ENCODE measurements at places on chromosomes 2 and 18. TPM values are rescaled to one million over a fixed set of nuclear protein-coding genes. Genes with fewer than 3 reads are reported as not detected.

The PDCD1 gene
- polyA plus RNA-seq = not detected

- DNase-seq = no peak
These were observed 196.6 kb downstream of the PMAIP1 start for GRCh38 chr18:60096428-60096827.

The PTPN2 gene
- polyA plus RNA-seq = 25.9 TPM

The CCBE1 gene
- polyA plus RNA-seq = 40.4 TPM

GRCh38 chr2:198441901-198442300 is 637.5 kb downstream of the PLCL1 start:
- DNase-seq = no peak

- no peak for DNase-seq
These were observed 28.8 kb upstream of the EFEMP1 start for GRCh38 chr2:55952415-55952814.

DNA sequence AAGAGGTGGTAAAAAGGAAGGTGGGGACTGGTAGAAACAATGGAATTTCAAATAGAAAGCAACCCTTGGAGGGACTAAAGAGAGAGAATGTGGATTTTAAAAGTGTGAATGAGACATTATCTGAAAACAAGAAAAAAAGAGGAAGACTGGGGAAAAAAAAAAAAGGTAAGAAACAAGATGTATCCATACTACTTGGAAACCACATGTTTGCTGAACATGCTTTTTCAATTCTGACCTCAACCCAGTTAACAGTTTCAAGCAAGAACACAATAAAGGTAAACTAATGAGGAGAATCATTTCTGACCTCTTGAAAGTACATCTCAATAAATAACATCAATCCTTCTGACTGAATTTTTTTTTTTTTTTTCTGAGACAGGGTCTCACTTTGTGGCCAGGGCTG is 2.6 kb downstream of the FARSB start:
- DNase-seq = no peak

The SETBP1 gene
- 0.60 TPM for polyA plus RNA-seq

DNA sequence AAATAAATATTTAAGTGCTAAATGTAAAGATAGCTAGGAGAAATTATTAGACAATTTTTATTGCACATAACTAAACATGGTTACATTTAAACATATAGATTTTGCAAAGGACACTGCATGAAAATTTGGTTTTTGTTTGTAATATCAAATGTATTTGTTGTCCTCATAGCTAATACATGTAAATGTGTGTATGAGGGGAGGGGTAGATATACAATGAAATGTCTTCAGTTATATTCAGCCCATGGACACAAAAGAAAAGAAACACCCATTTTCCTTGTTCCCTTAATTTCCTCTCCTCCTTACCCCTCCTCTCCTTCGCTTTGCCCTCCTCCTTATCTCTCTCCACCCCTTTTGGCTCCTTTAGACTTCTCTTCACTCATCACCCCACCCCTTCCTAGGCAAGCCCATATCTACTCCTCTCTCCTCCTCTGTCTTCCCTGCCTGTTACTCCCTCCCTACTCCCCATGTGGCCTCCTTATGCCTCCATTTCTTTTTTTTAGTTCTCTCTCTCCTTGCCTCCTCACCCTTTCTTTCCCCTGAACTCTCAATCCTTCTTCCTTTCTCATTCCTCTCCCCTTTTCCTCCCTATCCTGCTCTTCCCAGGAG is 1.4 kb downstream of the COL3A1 start:
- DNase-seq = peak; percentile 80

The ZNF236 gene
- 5.3 TPM for polyA plus RNA-seq

The MC5R gene
- polyA plus RNA-seq = not detected

The ETAA1 gene
- polyA plus RNA-seq = 10.4 TPM

The HOXD12 gene
- not detected for polyA plus RNA-seq

The BOK gene
- polyA plus RNA-seq = 18.6 TPM

The TFCP2L1 gene
- polyA plus RNA-seq = not detected

GRCh38 chr2:26580151-26580550 is 61.0 kb downstream of the CIB4 start:
- no peak for DNase-seq

DNA sequence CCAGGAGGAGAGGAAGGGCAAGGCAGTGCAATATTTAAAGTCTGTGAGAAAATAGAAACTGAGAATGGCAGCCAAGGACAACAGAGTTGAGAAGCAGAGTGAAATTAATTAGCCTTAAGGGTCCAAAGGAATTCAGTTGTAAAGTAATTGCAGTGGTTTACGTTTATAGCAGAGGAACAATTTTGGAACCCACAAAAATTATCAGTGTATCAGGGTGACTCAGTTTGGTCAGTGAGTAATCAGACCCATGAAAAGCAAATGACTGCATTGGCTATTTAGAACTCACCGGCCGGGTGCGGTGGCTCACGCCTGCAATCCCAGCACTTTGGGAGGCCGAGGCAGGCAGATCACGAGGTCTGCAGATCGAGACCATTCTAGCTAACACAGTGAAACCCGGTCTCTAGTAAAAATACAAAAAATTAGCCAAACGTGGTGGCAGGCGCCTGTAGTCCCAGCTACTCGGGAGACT is 245.8 kb upstream of the SLC39A10 start:
- no peak for DNase-seq

The FNDC4 gene
- 12.4 TPM for polyA plus RNA-seq

DNA sequence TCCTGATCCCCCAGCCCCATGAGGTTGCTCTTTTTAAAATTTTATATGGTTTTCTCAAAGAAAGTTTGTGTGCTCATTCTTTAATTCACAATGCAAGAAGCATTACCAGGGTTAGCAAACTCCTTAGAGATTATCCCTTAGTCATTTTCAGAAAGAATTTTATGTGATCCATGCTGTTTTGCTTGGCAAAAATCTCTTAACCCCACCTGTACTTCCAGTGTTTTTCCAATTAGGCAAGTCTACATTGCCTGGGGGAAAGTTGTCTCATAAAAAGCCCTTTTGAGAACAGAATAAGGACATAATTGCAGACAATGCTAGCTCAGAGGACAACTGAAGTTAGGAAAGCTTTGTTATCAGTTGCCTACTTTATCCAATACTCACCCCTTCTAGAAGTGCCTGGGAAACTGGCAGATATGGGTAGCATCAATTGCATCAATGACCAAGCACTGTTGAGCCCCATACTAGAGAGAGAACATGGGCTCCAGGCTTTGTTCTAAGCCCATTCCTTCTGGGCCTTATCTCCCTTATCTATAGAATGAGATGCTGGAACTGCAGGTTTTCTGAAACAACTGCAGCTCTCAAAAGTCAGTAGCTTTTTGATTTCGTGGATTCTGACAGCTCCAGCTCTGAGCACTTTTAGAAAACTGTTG is 265.9 kb upstream of the SPHKAP start:
- no peak for DNase-seq

DNA sequence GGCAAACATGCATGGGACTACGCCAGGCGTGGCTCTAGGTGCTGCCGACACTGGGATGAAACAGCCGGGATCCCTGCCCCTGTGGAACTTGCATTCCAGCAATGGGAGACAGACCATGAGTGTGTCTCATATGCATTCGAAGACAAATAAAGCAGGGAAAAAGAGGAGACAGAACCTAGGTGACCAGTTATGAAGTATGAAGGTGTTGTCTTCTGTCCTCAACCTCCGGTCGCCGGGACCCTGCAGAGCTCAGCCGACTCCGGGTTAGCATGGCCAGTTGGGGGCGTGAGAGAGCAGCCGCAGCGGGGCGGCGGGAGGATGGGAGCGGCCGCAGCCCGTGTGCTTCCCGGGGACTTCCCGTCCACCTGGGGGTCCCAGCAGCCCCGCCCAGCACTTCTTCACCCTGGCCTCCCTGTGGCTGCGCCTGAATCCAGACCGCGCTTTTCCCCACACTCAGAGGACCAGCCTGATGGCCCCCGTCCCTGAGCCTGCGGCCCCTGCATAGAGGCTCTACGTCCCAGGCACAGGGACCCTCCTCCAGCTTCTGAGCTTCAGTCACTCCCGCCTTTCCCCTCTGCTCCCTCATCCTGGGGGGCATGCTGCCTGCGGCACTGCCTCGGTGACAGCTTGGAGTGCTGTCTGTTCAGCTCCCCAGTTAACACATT is 11.4 kb downstream of the ID2 start:
- DNase-seq = no peak

The AFF3 gene
- 17.9 TPM for polyA plus RNA-seq

DNA sequence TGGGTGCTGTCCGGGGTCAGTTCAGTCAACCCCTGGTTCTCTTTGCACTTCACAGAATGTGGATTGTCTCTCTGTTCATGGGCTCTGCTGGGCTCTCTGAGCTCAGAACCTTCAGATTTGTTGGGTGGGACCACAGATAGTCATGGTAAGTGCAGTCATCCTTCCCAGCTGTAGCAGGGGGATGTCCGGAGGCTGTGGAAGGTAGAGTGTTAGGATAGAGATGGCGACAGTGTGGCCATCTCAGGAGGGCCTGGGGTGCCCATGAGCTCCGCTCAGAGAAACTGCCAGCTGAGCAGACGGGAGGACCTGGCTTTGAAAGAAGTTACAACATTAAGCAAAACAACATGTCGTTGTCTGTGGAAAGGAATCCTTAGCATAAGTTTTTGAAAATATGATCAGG is 149.8 kb downstream of the FAM210A start:
- no peak for DNase-seq

The SEPTIN10 gene
- 105 TPM for polyA plus RNA-seq

GRCh38 chr2:197669077-197669476 is 6.3 kb downstream of the RFTN2 start:
- no peak for DNase-seq

- no peak for DNase-seq
These were observed 23.1 kb upstream of the SLC39A10 start for GRCh38 chr2:195633974-195634373.

DNA sequence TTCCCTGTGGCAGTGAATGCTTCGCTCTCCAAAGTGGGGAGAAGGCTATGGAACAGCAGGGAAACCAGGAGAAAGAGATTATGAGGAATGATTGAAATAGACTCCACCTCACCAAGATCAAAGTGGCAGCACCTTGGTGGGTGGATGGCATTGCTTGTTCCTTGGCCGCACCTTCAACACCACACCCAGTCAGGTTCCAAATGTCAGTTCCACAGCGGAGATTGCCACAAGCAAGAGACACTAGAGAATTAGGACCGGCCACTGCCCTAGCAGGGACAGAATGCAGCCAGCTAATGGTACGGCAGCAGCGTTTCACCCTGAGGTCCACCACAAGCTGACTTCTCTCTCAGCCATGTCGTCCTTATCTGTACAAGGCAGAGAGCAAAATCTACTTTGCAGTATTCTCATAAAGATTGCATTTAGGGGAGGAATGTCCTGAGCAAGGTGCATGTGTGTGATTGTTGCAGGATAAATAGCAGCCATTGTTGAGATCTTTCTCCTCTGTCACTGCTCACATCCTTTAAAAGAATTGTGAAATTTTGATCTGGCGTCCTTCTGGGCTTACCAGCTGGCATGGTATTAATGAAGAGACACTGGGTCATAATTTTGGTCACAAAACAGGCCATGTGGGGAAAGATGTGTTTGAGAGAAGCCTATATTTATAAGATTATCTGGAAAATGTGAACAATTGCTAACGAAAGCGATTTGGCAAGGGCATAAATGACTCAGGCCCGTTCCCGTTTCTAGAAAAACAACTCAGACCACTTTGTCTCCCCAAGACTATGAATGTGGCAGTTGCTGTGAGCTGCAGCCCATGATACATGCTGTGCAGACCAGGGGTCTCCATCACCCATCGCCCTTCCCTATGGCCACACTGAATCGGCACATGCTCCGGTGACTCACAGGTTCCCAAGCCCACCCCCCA is 228.6 kb upstream of the ID2 start:
- DNase-seq = no peak

- DNase-seq = peak; percentile 48
These were observed 91.6 kb downstream of the TMX3 start for GRCh38 chr18:68623342-68623741.

- DNase-seq = no peak
These were observed 40.3 kb downstream of the PMAIP1 start for GRCh38 chr18:59940068-59940467.

DNA sequence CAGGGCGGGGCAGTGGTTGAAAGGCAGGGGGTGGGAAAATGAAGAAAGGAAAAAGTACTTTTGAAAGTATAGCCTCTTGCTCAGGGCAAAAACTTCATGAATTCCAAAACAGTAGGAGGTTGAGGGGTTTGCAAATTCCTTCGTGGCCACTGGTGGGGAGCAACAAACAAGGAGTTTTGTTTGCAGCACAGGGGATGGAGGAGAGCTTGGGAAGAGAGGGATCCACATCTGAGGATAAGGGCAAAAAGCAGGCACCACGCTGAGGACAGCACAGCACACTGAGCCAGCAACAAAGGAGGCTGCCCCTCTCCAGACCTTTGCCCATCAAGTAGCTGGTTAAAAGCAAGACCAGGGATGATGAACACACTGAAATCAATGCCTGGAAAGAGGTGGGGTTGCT is 148.9 kb downstream of the TCF4 start:
- no peak for DNase-seq

GRCh38 chr2:38720613-38721241 is 30.4 kb downstream of the SRSF7 start:
- peak; percentile 94 for DNase-seq

The TNP1 gene
- not detected for polyA plus RNA-seq

- no peak for DNase-seq
These were observed 318.1 kb downstream of the NBAS start for GRCh38 chr2:15242936-15243461.

The NPC1 gene
- 10.8 TPM for polyA plus RNA-seq

- DNase-seq = no peak
These were observed 80.1 kb upstream of the NPAS2 start for GRCh38 chr2:100739735-100740432.

- DNase-seq = no peak
These were observed 297.3 kb upstream of the MMADHC start for GRCh38 chr2:149884871-149885270.

- peak; percentile 23 for DNase-seq
These were observed 241.4 kb downstream of the KCNS3 start for GRCh38 chr2:18119883-18120282.

The ALK gene
- polyA plus RNA-seq = not detected

The EMX1 gene
- not detected for polyA plus RNA-seq

The MAP2 gene
- 0.69 TPM for polyA plus RNA-seq

DNA sequence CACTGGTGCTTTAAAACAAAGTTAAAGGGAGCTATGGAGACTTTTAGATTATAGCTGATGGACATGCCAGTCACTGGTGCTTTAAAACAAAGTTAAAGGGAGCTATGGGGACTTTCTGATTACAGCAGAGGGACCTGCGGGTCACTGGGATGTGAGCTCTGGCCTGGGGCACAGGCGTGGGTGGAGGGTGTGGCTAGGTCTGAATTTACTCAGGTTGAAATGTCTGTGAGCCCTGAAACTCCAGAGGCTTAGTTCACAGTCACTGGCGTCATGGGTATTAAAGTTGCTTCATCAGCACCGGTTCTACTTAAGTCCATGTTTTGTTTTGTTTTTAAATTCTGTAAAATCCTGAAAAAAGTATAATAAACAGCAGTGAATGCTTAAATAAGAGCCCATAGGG is 49.0 kb upstream of the TMEM18 start:
- DNase-seq = no peak

- no peak for DNase-seq
These were observed 192.8 kb upstream of the PID1 start for GRCh38 chr2:229463841-229464346.

- DNase-seq = no peak
These were observed 262.6 kb upstream of the DDX18 start for GRCh38 chr2:117551858-117552257.

The INPP1 gene
- polyA plus RNA-seq = 13.7 TPM

- DNase-seq = no peak
These were observed 112.0 kb downstream of the GULP1 start for GRCh38 chr2:188403676-188404075.
